ENCODE measurements at places on chromosomes 1 and 21. TPM values are rescaled to one million over a fixed set of nuclear protein-coding genes. Genes with fewer than 3 reads are reported as not detected.

GPR25 gene
- total RNA-seq, result not detected

TIE1 gene
- 0.17 TPM for total RNA-seq

C4BPA gene
- not detected for total RNA-seq

SYTL1 gene
- 0.15 TPM for total RNA-seq

CLEC20A gene
- not detected for total RNA-seq

SLC37A1 gene
- 2.3 TPM for total RNA-seq

SPRR1A gene
- total RNA-seq, result not detected

RNPEP gene
- total RNA-seq, result 122 TPM

ATP1A4 gene
- not detected for total RNA-seq

KRTAP21-2 gene
- total RNA-seq, result not detected

SLC25A34 gene
- 0.58 TPM for total RNA-seq

KRTAP11-1 gene
- not detected for total RNA-seq

MPC2 gene
- 47.6 TPM for total RNA-seq

MEGF6 gene
- total RNA-seq, result 5.3 TPM

RAB42 gene
- 10.6 TPM for total RNA-seq

GJC2 gene
- total RNA-seq, result 14.8 TPM

VAMP3 gene
- 117 TPM for total RNA-seq

PLA2G4A gene
- total RNA-seq, result 20.3 TPM

DNASE2B gene
- total RNA-seq, result not detected

PERM1 gene
- under 0.01 TPM for total RNA-seq

OR2M3 gene
- total RNA-seq, result not detected

HSD3B1 gene
- total RNA-seq, result not detected

All from smooth muscle cell of trachea (primary cell).